GDM1 (cell line): ENCODE measurements at places on chromosomes 16 and 17.

GRCh38 chr17:13353590-13353989 is 248.1 kb downstream of the HS3ST3A1 start:
- DNase-seq, result no peak

GRCh38 chr17:57523926-57524632 is 221.0 kb downstream of the CCDC182 start:
- peak; percentile 30 for DNase-seq

DNA sequence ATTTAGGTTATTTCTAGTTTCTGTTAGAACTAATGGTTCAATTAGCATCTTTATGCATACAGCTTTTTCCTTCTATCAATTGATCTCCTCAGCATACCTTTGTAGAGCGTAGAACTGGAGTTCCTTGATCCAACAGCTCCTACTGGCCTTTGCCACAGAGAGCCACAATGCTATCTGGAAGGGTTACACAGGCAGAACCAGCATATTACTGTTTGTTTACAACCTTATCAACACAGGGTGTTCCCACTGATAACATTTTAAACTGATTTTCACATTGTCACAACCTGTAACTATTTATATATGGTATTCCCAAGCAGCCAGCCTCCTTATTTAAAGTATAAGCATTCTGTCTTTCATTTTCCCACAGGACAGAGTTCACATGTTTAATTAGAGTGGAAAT is 382.2 kb downstream of the MAF start:
- DNase-seq, result no peak

- no peak for DNase-seq
These were observed 5.8 kb upstream of the SETD6 start for GRCh38 chr16:58509256-58510096.

GRCh38 chr17:66491213-66491612 is 188.8 kb downstream of the PRKCA start:
- no peak for DNase-seq

DNA sequence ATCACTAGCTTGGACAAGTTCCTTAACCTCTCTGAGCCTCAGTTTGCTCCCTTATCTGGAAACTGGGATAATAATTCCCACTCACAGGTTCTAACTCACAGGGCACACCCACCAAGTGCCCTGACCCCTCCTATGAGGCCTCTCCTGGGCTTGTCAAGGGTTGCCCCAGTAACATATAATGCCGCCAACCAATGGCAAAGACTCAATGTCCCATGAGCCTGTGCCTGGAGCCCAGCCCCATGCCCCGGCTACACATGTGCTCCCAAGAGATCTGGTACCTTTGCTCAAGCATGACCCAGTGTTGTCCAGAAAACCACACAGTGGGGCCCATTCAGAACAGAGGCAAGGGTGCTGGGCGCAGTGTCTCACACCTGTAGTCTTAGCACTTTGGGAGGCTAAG is 8.5 kb upstream of the FBXL19 start:
- DNase-seq, result no peak

DNA sequence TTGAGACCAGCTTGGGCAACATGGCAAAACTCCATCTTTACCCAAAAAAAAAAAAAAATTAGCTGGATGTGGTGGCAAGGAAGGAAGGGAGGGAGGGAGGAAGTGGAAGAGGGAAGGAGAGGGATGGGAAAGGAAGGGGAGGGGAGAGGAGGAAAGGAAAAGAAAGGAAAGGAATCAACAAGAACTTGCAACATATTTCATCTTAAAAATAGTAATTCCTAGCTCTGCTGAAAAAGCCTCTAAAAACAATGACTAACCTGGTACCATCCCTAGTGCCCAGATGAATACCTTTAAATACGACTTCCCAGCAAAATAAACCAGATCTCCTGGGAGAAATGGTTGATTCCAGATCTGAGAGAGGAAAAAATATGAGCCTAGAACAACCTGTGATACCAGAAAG is 27.1 kb upstream of the MNT start:
- no peak for DNase-seq

DNA sequence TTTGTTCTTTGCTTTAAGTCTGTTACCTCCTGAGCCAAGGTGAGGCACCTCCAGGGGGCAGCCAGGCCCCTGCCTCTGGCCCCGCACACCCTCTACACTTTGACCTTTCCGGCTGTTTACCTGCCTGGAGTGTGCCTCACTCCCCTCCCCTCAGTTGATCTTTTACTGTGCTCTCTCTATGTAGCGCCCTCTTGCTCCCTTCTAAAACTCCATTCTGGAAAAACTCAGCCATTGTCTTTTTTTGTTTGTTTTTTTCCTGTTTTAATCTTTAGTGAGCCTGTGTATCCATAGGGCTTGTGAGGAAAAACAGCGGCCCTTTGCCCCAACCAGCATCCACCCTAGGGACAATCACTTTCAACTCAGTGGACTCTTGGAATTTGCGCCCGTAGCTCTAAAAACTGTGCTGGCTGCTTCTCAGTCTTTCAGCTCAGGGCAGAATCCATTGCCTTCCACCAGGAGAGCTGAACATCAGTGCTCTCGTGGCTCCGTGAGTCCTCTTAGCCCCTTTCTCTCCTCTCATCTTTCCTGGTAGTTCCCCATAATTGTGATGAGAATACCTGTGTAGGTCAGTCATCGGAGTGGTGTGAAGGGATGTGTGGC is 4.3 kb downstream of the AMDHD2 start:
- DNase-seq, result no peak

GRCh38 chr16:52725043-52725442 is 178.1 kb upstream of the TOX3 start:
- no peak for DNase-seq

DNA sequence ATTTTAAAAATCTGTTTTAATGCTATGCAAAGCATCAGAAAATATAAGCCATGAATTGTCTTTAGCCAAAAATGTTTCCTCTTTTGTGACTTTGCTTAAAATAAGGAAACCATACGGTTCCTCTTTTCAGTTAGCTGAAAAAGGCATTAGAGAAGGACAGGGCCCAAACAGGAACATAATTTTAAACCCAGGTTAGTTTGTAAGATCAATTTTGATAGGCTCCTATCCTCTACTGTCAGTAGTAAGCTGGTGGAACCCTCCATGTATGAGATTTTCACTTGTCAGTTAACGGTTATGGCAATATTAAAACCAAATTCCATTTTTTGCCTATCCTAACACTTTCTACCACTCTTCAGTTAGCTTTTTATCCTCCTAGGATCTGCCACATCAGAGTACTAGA is 4.3 kb downstream of the EVI2B start:
- DNase-seq, result peak; percentile 69

DNA sequence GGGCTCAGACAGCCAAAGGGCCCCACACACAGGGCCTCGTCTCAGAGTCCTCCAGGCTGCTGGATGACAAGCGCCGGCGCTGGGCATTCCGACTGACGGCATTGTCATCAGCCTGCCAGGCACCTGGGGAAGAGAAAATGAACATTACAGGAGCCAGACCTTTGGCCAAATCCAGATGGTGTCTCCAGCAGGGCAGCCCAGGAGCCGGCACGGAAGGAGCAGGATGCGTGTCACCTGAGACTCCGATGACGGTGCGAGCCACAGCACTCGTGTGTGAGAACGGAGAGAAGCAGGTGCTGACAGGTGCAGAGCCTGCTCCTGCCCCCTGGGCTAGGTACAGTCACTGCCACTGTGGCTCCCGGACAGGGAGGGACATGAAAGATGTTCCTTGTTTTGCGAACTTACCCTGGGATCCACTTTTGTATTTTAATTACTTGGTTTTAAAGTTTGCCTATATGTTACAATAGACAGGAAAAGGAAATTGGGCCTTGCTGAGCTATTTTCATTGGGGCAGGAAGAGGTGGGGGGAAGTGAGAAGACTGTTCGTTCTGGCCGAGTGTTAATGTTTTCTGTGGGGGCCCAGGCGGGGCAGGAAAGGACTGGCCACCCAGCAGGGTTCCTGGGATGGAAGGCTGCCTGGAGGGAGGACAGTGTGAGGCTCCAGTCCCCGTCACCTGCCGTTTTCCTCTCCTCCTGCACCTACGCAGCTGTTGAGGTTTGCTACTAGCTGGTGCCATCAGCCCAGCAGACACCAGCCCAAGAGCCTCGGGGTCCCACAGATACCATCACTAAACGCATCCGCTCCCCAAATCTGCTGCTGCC is 4.4 kb upstream of the FOXJ1 start:
- no peak for DNase-seq

DNA sequence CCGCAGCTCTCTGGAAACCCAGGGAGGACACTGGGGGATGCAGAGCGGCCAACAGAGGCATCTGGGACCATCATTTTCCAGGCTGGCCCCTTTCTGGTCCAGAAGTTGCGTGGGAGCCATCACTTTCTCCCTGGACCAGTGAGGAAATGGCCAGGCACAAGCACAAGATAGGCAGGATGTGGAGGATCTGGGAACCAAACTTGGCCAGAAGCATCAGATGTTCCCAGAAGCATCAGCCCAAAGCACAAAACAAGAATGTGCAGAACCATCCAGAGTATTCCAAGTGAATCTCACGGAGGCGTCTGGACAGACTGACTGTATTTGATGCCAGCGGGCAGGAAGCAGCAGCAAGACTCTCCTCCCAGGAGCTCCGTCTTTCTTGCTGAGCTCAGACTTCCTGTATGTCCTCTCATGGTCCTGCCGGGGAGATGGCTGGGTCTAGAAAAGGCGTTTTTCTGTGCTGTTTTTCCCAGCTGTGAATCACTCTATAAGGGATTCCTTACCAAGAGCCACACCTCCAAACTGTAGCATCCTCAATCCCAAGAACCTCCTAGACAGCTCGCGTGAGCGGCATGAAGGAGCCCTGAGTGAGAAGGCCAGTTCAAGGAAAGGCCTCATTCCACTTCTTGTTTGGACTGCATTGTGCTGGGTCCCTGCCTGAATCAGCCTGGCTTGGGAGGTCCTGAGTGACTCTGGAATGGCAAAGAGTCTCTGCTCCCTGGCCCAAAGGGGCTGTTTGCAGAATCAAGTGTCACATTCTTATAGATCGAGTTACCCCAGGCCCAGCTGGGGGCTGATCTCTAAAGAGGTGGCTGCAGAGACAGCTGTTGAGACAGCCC is 49.5 kb upstream of the MTSS2 start:
- no peak for DNase-seq

DNA sequence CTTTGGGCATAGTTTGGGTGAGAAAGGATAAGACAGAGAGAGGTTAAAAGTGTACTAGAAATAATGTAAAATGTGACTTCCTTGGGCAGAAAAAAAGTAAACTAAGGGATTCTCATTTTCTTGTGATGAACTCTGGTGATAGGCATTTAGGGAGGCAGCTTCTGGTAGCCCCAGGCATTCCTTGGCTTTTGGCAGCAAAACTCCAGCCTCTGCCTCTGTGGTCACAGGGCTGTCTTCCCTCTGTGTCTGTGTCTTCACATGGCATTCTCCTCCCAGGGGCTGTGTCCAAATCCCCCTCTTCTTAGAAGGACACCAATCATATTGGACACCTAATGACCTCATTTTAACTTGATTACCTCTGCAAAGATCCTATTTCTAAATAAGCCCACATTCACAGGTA is 54.7 kb downstream of the HS3ST3B1 start:
- no peak for DNase-seq

GRCh38 chr17:80829166-80829813 is 162.4 kb upstream of the CHMP6 start:
- DNase-seq, result no peak

- no peak for DNase-seq
These were observed 100.1 kb downstream of the TMEM100 start for GRCh38 chr17:55622547-55622946.

DNA sequence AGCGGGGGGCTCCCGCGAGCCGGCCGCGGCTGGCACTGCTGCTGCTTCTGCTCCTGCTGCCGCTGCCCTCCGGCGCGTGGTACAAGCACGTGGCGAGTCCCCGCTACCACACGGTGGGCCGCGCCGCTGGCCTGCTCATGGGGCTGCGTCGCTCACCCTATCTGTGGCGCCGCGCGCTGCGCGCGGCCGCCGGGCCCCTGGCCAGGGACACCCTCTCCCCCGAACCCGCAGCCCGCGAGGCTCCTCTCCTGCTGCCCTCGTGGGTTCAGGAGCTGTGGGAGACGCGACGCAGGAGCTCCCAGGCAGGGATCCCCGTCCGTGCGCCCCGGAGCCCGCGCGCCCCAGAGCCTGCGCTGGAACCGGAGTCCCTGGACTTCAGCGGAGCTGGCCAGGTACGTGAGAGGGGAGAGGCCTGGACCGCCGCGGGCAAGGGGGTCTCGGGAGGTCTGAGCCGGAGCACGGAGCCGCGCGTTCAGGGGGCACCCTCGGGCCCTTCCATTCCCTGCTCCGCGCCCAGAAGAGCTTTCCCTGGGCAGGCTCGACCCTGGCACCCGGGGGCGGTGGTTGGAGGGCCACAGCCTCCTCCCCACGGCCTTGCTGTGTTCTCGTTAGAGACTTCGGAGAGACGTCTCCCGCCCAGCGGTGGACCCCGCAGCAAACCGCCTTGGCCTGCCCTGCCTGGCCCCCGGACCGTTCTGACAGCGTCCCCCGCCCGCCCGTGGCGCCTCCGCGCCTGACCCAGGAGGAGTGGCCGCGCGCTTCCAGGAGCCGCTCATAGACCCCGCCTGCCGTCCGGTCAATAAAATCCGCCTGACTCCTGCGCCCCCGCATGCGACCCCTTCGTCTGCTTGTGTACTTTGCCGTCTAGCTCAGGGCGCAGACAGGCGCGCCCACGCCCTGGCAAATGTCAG is 591 bp downstream of the NPW start:
- DNase-seq, result no peak

DNA sequence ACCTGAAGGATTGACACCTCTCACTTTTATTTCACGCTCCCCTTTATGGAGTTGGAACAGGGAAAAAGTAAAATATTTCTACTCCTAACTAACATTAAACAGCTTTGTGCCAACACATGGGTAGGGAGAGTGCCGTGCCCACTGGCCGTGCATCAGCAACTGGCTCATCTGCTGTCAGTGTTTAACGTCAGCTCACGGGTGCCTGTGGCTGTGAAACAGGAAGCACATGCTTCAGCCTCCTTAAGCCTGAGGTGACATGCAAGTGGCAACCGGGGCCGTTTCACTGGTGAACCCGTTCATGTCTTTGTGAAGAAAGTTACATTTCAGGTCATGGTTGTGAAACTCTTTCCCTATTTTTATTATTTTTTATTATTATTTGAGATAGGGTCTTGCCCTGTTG is 3.2 kb downstream of the SPG7 start:
- no peak for DNase-seq

DNA sequence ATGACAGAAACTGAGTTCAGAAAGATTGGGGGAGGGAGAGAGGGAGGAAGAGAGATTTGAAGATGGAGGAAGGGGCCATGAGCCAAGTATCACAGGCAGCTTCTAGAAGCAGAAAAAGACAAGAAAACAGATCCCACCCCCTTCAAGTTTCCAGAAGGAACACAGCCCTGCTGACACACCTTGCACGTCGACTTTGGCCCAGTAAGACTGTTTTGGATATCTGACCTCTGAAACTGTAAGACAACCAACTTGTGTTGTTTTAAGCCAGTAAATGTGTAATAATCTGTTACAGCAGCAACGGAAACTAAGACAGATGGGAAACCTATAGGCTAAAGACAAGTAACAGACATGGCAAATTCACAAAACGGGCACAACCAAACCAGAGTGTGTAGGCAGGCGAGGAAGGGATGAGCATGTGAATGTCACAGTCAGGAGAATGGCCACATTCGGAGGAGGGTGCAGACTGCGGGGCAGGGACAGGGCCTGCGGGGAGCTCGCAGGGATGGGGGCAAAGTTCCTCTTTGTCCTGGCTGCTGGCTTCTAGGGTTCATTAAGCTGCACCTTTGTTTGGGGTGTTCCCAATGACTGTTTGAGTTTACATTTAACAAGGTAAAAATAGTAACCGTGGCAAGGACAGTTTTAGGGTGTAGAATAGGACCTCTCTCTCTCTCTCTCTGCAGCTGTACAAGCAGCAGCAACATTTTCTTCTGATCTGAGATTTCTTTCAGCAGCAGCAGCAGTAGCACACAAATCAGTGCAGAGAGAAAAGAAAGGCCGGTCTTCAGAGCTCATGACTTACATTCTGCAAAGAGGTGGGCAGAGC is 18.3 kb upstream of the ATP2C2 start:
- DNase-seq, result no peak
